Esophagus (tissue), 2 donors: ENCODE measurements at places on chromosomes 4 and X. TPM values are rescaled to one million over a fixed set of nuclear protein-coding genes. Genes with fewer than 3 reads are reported as not detected.

Gene POLN
- polyA plus RNA-seq, result 0.81 TPM

Gene RTL9
- 0.01 TPM for polyA plus RNA-seq

Gene P2RY8
- 0.24 TPM for polyA plus RNA-seq

Gene SCD5
- 2.5 TPM for polyA plus RNA-seq

Gene IGSF1
- 0.14 TPM for polyA plus RNA-seq

Gene CTAG2
- 2.8 TPM for polyA plus RNA-seq

Gene RBBP7
- 72.0 TPM for polyA plus RNA-seq

Gene CABS1
- not detected for polyA plus RNA-seq

Gene HERC3
- polyA plus RNA-seq, result 7.5 TPM

Gene NLGN4X
- polyA plus RNA-seq, result 0.21 TPM

Gene CTAG1B
- not detected for polyA plus RNA-seq

Gene ZNF330
- 11.0 TPM for polyA plus RNA-seq

Gene SH2D1A
- polyA plus RNA-seq, result 0.18 TPM

Gene TLR6
- polyA plus RNA-seq, result 0.20 TPM

Gene HOPX
- polyA plus RNA-seq, result 1,386 TPM

Gene MAGEA4
- polyA plus RNA-seq, result not detected

Gene GYPA
- polyA plus RNA-seq, result not detected

Gene SMIM31
- not detected for polyA plus RNA-seq

Gene ARHGAP24
- 2.0 TPM for polyA plus RNA-seq

Gene SPANXN4
- not detected for polyA plus RNA-seq

Gene PPP1R2C
- not detected for polyA plus RNA-seq

Gene FUNDC1
- polyA plus RNA-seq, result 15.8 TPM

Gene DDX53
- polyA plus RNA-seq, result not detected

Gene WAS
- polyA plus RNA-seq, result 1.7 TPM

Gene ASMT
- 0.06 TPM for polyA plus RNA-seq

Gene AMBN
- not detected for polyA plus RNA-seq

Gene PNCK
- 5.0 TPM for polyA plus RNA-seq

Gene HTATSF1
- polyA plus RNA-seq, result 12.8 TPM

Gene TRIM61
- 0.06 TPM for polyA plus RNA-seq

Gene NEXMIF
- polyA plus RNA-seq, result 0.14 TPM

Gene TMEM131L
- 4.0 TPM for polyA plus RNA-seq

Gene TIMP1
- polyA plus RNA-seq, result 52.6 TPM

Gene DCK
- polyA plus RNA-seq, result 3.1 TPM

Gene CT55
- polyA plus RNA-seq, result not detected

Gene RHOXF2
- polyA plus RNA-seq, result not detected

Gene TNMD
- polyA plus RNA-seq, result not detected
